ENCODE measurements at places on chromosomes 13 and 19.

DNA sequence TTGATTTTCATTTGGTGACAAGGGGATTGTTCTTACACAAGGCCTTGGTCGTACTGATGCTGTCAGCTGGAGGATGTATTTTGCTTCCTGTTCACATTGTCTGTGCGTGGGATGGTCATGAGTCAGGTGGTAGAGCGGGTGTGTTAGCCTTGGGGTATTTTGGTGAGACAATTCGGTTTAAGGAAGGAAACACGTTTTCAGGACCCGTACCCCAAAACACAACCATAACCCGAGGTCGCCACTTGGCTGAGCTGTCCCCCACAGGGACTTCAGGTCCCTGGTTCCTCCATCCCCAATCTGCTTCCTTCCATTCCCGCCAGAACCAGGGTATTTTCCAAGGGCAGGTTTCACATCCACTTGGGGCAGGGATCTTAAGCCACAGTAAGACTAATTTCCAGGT is 15.0 kb downstream of the MYO9B start:
- DNase-seq, result no peak

GRCh38 chr19:45496349-45496953 is 396 bp downstream of the RTN2 start:
- no peak for DNase-seq

GRCh38 chr19:41870401-41870873 is 6.6 kb upstream of the CD79A start:
- no peak for DNase-seq

DNA sequence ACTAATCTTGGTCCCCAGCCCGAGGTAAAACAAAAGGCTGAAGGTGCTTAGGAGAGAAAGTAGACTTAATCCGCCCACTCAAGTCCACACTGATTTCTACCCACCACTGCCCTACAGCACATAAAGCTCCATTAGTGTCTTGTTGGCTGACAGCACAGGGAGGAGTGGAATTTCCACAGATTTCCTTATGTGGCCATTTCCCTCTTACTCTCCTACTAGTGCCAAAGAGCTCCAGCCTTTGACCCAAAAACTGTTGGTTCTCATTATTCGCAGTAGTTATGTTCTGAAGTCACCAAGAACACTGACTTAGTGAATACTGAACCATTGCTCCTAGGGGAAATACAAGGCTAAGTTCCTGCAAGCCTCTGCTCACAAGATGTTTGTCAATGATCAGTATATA is 61.2 kb downstream of the RAB20 start:
- no peak for DNase-seq

- DNase-seq, result no peak
Observed at GRCh38 chr19:4988770-4989251, 19.9 kb downstream of the KDM4B start.

DNA sequence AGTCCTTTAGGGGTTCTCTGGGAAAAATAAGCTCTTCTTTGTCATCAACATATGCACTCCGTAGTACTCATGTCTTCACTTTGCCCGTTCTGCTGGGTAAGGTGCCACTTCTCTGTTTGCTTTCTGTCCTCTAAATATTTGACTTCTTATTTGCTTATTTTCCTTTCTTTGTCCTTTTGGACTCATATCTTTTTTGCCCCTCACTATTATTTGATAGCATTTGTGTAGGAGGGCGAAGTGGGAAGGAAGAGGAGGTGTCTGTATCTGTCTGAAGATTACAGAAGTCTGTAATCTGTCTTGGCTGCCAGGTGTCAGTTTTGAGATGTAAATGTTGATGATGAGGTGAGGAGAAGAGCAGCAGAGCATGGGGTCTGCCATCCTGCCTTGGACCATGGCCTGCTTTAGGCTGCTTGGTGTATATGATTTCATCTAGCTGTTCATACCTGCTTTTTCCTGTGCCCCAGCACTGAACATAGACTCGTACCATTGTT is 30.8 kb downstream of the USPL1 start:
- DNase-seq, result no peak

DNA sequence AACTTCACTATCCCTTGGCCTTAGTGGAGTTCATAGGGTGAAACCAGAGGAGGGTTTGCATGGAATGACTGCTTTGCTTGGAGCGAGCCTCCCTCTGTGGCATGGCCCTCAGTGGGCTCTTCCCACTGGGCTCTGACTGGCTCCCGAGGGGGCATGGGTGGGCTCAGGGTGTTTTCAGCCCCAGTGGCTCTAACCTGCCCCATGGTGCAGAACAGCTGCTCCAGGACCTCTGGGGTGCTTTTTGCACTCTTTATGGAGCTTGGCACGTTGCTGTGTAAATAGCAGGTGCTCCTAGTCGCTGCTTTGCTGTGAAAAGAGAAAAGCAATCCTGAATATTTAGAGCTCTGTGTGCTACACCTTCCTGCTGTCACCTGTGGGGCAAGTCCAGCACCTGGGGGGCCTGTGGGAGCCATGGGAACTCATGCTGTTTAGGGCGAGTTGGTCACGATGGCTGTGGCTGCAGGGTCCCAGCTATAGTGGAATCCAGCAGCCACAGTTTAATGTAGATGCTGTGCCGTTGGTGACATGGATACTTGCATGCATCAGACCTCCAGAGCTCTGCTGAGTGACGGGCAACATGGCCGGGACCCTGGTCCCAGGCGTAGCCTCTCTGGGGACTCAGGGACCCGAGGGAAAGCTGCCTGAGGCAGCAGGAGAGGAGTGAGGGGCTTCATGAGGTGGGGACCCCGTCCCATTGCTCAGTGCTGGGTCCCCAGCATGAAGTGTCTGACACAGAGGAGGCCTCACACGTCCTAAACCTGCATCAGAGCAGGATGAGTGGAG is 14.3 kb upstream of the MCF2L start:
- no peak for DNase-seq

DNA sequence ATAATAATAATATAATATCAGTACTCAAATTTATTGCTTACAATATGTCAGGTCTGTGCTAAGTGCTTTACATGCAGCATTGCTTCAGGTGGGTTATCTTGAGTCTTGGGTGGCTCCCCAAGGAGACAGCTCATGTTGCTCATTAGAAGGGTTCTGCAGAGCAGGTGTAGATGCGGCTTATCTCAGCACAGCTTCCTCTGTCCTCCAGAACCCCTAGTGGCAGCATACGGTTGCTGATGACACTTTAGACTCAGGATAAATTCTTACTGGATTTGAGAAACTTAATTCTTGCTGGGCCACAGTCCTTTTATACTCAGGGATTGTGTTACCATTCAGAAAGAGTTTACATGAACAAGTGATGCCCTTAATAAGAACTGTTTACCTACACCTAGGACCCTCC is 8.9 kb downstream of the COG3 start:
- no peak for DNase-seq

DNA sequence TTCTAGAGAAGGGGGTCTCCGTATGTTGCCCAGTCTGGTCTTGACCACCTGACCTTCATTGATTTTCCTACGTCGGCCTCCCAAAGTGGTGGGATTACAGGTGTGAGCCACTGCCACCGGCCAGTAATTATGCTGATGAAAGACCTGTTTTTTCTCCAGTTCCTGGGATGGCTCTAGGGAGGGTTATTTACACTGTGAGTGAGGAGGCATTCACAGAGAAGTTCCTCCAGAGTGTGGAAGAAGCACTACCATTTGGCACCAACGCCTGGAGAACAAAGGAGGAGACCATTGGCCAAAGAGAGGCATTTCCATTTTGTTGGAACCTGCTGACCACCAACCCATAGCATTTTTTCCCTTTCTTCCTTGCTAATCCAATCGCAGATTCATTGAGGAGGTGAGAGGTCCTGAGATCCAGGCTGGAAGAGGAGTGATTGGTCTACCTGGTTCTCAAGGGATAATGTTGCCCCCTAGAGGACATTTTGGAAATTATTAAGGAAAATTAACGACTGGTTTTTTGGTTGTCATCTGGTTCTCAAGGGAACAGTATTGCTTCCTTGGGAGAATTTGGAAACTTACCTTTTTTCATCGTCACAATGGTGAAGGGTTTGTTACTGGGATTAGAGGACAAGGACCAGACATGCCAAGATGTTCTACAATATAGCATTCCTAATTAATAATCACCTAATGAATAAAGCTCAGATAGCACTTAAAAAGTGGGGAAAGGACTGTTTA is 5.5 kb upstream of the SAE1 start:
- no peak for DNase-seq

DNA sequence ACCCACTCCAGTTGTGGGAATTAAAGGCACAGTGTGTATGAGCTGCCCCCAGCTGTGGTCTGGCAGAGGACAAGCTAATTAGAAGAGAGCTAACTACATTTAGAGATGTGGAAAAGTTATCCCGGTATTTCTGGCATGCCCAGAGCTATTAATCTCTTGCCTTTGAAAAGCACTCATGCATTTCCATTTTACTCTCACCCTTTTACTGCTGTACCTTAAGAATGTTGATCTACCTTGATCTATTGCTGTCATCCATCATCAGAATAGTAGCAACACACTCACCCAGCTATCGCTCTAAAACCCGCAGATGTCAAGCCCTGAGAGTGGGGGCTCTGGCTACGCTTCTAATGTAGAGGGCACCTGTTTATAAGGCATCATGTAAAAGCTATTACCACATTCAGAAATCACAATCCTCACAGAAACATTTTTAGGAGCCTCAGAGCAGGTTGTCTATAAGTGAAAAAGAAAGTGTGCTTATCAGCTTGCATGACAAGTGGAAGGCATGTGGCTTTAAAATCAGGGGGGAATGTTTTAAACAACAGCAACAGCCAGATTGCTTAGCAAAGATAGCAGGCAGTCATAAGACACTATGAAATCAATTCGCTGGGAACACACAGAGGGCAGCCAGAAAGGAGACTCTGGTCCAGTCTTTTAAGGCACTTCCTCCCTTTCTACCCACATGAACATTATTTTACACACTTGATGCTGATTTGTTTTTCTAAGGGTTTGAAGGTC is 224.2 kb upstream of the IRS2 start:
- DNase-seq, result no peak

- DNase-seq, result no peak
Observed at GRCh38 chr13:110469597-110469996, 91.9 kb downstream of the RAB20 start.

DNA sequence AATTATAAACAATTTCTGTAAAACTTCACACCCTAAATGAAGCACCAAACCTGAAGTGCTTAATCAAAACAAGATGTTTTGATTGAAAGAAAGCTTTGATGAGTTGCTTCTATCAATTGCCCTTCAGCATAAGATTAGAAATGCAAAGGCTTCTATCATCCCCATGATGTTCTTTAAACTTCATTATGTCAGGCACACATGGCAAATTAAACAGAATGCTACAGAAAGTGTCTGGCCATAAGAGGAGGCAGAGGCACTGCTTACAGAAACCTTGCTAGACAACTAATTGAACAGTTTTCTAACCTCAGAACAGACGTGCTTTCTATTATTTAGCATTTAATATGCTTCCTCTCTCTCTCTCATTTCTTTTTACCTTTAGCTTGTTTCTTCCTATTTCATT is 228.1 kb downstream of the DCLK1 start:
- no peak for DNase-seq

GRCh38 chr13:108963846-108964600 is 334.6 kb downstream of the MYO16 start:
- DNase-seq, result no peak

- DNase-seq, result no peak
Observed at GRCh38 chr19:2365201-2365970, 5.3 kb downstream of the TMPRSS9 start.

DNA sequence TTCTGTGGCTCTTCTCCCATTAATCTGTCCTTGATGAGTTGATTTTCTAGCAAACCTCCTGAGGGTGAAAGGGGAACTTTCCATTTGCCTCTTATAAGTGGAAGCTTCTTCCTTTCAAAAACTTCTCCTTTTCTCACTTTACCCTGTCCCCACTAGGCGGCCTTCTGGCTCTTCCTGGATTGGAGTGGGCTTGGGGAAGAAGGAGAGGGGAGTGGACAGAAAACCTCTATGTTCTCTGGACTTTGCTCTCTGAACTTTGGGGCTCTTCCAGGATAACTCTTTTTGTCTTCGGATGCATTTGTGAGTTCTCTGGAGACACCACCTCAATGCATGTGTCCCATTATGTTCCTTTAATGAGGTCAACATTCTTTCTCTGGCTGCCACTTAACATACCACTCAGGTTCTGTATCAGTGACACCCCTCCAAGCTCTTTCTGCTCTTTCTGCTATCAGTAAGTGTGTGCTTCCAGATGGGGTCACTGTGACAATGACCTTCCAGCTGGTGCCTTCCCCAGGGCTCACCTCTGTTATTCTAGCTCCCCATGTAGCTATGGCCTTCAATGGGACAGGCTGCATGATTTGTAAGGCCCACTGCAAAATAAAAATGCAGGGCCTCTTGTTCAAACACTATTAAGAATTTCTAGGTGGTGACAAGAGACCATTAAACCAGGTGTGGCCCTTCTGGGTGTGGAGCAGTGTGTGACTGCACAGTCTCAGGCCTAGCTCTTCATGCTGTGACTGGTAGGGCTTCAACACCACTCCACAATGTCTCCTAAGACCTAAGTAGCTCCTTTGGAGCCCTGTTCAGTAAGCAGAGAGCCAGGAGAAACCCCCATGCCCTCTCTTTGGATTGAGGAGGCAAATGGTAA is 389.2 kb downstream of the EFNB2 start:
- DNase-seq, result no peak

GRCh38 chr13:88136098-88136790 is 465.1 kb downstream of the SLITRK5 start:
- no peak for DNase-seq

- DNase-seq, result no peak
Observed at GRCh38 chr19:29393915-29394460, 131.8 kb upstream of the VSTM2B start.

- no peak for DNase-seq
Observed at GRCh38 chr13:71831716-71832115, 35.3 kb downstream of the DACH1 start.

DNA sequence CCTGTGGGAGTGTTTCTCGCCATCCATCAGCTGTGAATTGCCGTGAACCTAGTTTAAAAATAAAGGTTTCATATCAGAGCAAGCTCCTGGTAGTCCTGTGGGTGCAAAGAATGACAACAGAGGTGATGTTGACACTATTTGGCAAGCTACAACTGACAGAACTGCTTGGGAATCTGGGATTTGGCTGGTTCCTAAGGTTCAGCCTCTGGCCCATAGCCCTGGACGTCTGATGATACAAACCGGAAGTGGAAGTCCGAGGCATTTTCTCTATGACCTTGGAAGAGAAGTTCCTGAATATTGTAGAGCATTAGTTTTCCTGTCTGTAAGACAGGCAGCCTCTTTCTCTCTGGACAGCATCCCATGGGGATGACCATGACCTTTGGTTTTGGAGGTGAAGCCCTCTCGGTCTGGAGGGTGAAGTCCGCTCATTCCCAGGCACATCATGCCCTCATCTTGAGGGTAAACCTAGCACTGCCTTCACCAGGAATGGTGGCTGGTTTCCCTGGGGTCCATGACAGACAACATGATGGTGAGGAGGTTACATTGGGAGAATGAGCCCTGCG is 29.1 kb downstream of the GATAD2A start:
- no peak for DNase-seq

DNA sequence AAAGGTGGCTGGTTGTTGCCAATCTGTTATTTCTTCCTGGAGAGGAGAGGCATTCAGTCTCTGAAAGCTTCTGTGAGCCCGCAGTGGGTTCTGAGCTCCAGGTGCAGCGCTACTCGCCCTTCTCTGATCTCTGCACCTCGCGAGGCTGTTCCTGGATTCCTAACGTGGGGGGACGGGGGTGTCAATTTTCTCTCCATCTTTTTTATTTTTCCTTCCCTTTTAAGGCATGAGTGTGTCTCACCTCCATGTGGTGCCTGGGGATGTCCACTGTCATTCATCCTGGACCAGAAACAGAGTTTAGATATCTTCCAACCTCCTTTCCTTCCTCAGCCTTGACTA is 626 bp downstream of the ZNF233 start:
- DNase-seq, result no peak
